Fibroblast of the aortic adventitia (primary cell): ENCODE measurements at places on chromosomes 12 and 14.

- DNase-seq, result no peak
These were observed 24.3 kb downstream of the ASPG start for GRCh38 chr14:104109731-104110361.

DNA sequence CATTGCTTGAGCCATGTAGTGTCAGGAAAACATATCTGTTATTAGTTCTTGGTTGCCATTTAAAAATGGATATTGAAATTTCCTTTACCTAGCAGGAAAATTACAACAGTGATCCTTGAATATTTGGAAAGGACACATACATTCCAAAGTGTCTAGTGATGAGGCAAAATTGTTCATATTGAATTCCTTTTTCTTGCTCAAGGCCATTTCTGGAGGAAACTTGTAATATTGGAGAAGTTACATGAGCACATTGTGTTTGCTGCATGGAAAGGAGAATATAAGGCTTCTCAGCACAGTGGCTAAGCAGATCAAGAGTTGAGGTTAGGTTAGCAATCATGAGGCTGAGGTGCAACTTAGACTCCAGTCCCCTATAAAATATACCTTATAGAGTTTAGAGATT is 121.9 kb downstream of the PDE3A start:
- peak; percentile 51 for DNase-seq

- no peak for DNase-seq
These were observed 12.5 kb downstream of the PAWR start for GRCh38 chr12:79678306-79678705.

DNA sequence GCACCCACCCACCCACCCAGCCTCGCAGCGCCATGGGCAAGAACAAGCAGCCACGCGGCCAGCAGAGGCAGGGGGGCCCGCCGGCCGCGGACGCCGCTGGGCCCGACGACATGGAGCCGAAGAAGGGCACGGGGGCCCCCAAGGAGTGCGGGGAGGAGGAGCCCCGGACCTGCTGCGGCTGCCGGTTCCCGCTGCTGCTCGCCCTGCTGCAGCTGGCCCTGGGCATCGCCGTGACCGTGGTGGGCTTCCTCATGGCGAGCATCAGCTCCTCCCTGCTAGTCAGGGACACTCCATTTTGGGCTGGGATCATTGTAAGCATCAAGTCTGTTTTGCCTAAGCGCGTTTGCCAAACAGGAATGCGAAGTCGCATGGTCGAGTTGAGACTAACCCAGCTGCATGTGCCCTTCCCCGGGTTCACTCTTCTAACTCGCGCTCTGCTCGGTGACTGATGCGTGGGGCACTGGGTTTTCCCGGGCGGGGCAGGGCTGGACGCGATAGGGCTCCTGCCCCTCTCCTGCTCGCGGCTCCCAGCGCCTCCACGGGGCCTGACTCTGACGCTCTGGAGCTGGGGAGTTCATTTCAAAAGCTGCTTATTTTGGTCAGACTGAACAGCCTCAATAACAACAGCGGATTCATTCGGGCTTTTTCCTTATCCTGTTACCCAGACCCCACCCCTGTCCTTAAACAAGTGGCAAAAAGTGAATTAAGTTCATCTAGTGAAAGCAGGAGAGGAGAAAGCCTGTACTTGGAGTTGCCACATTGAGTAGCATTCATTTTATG is 458 bp downstream of the SSPN start:
- DNase-seq, result peak; percentile 50

DNA sequence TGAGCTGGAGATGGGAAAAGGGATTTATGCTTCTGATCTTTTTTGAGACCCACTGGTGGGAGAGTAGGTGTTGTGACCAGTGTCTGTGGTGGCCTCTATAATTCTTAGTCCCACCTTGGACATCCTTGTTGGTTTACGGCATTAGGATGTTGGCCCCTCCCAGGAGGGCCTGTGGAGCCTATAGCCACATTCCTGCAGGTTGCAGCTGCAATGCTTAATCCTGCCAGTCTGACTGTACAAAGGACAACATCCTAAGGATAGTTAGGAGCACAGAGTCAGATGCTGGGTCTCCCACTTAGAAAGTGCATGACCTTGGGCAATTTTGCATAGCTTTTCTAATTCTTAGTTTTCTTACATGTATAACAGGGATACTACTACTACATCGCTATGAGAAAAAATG is 150.9 kb upstream of the SLC38A2 start:
- DNase-seq, result no peak

DNA sequence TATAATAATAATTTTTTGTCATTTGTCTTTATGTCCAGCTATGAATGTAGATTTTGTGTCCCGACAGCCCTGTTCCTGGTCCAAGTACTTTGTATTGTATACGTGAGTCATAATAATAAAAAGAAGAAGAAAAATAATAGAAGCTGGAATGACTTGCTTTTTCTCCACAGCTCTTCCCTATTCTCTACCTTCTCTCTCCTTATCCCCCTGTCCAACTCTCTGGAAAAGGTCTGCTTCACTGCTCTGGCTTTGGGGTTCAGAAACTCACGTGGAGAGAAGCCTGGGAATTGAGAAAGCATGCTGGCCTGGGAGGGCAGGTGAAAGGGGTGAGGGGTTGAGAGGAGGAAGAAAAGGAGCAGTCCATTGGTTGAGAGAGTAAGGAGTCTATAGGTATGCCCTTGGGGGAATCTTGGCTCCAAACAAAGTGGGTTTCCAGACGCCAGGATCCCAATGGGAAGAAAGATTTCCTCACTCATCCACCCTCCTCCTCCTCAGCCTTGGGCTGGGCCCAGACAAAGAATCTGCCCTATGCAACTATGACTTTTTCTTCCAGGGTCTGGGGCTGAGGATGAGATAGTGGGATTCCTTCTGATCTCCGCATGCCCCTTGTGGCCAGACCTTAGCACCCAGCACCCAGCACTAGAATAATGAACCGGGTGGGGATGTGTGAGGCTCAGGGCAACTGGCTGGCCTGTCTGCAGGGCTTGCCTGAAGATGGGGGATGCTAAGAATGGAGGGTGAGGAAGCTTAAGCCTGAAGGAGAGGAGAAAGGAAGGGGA is 4.0 kb downstream of the HOXC8 start:
- DNase-seq, result no peak

DNA sequence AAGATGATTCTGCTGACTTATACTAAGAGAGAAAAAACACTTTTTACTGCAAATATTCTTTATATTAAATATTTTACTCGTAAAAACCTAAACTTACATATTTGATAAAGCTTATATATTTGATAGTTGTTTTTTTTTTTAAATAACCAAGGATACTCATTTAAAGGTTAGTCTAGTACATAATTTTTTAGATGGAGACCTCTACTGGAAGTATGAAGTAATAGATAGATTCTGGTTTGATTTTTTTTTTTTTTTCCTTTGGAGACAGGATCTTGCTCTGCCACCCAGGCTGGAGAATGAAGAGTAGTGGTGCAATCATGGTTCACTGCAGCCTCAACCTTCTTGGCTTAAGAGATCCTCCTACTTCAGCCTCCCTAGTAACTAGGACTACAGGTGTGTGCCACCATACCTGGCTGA is 16.4 kb downstream of the ARID2 start:
- peak; percentile 49 for DNase-seq

GRCh38 chr12:47833591-47834012 is 13.9 kb upstream of the HDAC7 start:
- DNase-seq, result no peak

GRCh38 chr12:125189015-125189414 is 123.8 kb downstream of the AACS start:
- no peak for DNase-seq
